NB4 (cell line): ENCODE measurements at places on chromosomes 3 and 15.
A peak's percentile ranks its signal among the peaks of the same experiment; 100 is the strongest.

DNA sequence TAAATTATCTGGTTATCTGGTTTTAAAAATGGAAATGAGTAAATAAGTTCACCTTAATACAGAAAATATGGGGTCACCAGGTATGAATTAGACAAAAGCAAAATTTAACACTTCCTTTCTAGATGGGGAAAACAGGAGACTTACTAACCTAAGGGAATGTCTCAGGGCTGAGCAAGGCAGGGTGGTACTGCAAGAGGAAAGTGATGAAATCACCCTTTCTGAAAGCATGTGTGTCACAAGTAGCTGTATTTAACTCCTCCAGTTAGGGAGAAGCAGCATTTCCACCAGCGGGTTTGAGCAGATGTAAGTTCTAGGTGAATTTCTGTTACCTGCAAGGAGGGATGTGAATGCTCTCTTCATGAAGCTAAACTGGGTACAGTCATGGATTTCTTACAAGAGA lies 629.1 kb downstream of the MECOM start:
- peak; percentile 2 for DNase-seq

DNA sequence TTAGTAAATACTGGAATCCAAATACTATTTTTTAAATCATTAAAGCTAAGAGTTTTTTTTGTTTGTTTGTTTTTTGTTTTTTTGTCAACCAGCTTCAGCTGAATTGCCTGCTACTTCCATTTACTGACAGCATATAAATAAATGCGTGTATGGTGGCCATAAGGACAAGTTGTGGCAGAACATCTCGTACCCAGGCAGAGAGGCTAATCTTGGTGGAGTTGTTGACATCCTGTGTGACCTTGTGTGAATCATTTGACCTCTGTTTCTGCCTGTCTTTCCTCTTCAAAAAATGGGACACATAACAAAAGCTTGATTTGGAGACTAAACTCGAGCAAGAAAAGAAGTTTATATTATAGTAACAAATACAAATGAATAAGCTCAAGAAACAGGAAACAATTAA lies 734.2 kb downstream of the MCTP2 start:
- DNase-seq, result no peak

GRCh38 chr15:59976480-59977271 lies 27.4 kb upstream of the FOXB1 start:
- peak; percentile 93 for DNase-seq

DNA sequence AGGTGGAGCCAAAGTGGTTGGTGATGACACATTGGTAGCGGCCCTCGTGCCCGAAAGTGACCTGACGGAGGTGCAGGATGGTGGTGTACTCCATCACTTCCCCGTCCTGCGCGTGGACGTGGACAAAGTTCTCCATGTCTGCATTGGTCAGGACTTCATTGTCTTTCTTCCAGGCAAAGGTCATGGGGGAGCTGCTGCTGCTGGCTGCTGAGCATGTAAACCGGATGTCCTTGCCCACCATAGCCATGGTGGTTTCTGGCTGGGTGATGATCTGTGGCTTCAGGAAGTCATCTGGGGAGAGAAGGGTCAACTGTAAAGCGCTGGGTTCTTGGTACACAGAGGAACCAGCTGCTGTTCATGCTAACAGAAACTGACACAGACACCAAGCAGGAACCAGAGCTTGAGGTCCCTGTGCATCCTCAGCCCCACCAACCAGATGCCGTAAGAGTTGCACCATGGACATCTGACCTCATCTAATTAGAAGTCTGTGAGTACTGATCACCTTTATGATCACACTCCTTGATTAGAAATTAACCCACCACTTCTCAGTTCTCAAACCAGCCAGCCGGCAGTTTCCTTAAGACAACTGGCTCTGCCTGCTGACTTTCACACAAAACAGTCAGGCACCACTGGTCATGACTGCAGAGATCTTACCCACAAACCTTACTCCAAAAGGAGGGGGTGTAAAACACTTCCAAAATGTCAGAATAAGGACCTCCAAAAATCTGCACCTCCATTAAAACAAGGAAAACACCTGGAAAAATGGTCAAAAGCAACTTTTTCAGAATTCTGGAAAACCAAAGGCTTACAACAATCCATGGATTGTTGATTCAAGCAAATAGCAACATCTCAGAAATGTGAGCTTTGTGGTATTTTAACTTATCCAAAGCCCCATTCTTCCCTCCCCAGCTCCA lies 114.6 kb downstream of the LRIG1 start:
- no peak for DNase-seq

DNA sequence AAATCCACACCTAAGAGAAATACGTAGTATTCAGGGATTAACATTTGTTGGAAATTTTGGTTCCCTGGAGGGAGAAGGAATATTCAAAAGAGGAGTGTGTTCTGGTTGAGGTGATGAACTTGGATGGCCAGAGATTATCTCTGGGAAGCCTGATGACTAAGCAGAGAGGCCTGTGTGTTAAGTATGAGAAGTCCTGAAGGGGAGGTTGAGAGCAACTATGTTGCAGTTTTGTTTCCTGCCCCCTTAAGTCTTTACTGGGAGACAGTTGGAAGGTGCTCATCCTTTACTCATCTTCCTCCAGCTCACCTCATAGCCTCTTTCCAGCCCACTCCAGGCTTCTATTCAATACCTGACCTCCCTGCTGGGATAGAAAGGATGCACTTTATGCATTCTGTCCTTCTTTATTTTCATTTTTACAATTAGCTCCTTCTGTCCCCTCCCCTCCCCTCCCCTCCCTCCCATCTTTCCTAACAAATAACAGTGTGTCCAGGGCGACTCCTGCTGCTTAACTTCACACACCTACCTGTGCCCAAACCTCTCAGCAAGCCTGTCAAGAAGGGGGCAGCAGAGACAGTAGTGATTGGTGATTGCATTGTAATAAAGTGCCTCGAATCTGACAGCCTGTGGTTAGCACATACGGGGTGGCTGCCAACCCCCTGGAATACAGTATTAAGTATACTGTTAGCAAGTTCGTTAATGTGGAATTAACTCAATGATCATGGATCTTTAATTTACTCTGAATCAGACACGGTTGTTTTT lies 11.9 kb downstream of the RAP2B start:
- no peak for DNase-seq

DNA sequence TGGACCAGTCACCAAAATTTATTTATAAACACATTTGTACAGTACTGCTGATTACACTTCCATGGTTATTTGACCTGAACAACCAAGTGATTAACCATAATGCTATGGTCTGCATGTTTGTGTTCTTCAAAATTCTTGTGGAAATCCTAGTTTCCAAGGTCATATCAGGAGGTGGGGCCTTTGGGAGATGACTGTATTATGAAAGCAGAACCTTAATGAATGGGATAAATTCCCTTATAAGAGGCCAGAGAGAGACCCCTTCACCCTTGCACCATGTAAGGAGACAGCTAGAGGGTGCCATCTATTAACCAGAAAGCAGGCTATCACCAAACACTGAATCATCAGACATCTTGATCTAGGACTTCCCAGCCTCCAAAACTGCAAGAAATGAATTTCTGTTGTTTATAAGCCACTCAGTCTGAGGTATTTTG lies 1.9 kb downstream of the SCAPER start:
- DNase-seq, result peak; percentile 80

DNA sequence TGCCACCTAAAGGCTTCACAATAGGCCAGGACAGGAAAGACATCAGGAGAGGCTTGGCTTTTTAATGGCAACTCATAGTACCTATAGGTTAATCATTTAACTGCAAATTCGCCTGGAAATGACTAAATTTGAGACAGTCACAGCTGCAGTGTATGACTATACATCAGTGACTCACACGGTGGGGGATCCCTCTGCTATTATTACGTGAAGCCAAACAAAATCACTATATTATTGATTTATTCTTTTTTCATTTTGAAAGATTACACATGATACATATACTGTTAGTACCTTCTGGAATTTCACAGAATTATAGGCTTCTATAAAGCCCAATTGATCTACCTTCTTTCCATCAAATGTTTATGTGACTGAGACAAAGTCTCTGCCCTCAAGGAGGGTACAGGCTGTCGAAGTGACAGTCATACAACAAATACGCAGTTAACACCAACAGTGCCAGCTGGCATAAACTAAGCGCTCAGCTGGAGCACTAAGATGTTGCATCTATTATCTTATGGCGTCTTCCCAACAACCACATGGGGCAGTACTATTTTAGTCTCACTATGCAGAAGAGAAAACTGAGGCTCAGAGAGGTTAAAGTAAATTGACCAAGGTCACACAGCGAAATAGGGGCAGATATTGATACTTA lies 82.0 kb upstream of the LMOD3 start:
- no peak for DNase-seq

- no peak for DNase-seq
Observed at GRCh38 chr3:189789432-189789831, 158.2 kb downstream of the TP63 start.

GRCh38 chr3:171401432-171401831 lies 58.8 kb downstream of the TNIK start:
- DNase-seq, result no peak

DNA sequence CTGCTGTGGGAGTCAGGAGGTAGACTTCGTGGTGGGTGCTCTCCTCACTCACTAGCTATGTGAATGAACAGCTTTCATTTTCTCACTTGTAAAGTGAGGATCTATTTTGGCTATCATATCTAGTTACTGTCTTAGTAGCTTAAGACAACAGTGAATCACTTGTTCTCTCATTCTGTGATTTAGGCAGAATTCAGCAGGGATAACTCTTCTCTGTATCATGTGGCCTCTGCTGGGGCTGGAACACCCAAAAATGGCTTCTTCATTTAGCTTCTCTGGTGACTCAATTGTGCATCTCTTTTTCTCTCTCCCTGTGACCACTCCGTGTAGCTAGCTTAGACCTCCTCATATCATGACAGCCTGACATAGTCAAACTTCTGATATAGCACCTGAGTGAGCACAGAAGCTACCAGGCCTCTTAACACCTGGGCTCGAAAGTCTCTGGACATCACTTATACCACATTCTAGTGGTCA lies 68.4 kb downstream of the BFSP2 start:
- no peak for DNase-seq

- DNase-seq, result no peak
Observed at GRCh38 chr15:81575436-81576123, 201.6 kb upstream of the TMC3 start.

GRCh38 chr15:37015035-37015434 lies 85.3 kb downstream of the MEIS2 start:
- no peak for DNase-seq

DNA sequence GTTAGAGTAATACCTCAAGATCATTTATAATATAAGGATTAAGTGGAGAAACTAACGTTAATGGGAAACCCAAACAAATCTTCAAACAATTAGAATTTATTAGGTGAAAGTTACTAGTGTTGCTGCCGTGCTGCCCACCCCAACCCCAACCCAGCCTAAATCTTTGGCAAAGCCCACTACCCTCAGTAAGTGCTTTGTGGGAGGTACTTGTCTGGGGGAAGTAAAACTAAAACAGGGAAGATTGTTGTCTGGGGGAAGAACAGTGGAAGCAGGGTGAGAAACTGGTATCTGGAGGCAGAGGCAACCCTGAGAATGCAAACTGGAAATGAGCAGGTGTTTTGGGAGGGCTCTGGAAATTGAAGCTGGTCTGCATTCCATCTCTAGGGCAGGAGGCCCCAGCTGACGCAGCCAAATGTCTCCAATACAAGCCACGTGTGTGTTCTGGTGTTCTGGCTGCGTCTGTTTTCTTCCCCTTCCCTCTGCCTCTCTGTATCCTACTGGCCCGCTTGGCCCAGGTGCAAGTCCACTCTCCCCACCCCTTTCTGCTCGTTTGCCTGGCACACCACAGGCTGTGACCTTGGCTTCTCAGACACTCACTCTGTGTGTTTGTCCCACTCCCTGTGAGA lies 32.7 kb downstream of the FEM1B start:
- no peak for DNase-seq

- DNase-seq, result no peak
Observed at GRCh38 chr3:111738238-111738637, 120.8 kb upstream of the PHLDB2 start.

DNA sequence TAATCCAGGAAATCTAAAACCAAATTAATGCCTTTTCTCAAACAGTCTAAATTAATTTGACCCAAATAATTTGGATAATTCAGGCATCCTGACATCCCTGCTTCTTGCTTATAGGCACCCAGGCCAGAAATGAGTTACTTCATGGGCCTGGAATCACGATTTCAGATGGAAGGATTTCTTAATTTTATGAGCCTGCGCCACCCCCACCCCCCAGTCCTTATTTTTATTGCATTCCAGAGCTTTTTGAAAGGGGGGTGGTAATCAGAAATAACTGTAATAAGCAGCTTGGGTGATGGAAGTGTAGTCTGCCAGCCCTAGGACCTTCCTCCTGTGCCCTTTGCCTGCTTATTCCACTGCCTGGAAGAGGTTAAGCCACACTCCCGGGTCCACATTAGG lies 1.3 kb downstream of the AP2M1 start:
- no peak for DNase-seq

GRCh38 chr3:26237036-26237682 lies 385.4 kb upstream of the LRRC3B start:
- DNase-seq, result no peak

GRCh38 chr3:141280086-141280485 lies 48.5 kb downstream of the PXYLP1 start:
- no peak for DNase-seq

DNA sequence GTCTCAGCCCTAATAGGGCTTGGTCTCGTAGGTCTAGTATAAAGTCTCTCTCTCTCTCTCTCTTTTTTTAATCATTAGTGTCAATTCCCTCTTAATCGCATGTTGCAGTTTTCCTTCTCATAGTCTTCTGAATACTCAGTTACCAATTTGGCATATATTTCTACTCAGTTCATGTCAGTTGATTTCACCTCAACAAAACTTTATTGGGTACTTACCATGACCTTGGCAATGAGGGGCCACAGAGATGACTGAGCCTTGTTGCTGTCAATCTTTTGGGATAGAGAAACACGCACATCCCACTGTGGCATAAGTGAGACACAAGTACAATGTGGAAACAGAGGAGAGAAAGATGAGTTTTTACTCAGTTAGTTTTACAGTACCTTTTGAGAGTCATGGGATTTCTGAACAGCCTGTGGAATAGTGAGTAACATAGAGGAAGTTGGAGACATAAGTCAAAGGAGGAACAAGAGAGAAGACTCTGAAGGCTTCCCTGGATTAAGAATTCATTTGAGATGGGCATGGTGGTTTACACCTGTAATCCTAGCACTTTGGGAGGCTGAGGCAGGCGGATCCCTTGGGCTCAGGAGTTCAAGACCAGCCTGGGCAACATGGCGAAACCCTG lies 150.2 kb upstream of the CBLB start:
- DNase-seq, result no peak

DNA sequence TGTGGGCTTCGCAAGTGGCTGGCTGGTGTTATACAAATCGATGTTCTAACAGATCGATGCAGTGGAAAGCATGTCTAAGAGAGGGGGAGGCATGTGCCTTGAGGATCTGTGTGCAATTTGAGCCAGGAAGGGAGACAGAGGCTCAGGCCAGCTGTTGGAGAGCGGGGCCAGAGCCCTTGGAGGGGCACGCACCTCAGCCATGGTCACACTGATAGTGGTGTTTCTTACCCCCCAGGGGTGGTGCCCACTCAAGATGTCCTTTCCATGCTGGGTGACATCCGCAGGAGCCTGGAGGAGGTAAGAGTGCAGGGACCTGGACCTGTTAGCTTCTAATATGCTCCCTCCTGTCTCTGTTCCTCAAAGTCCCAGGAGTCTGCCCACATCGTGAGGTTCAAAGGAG lies 3.8 kb upstream of the ABTB1 start:
- DNase-seq, result no peak

GRCh38 chr3:58036293-58037032 lies 28.2 kb downstream of the FLNB start:
- no peak for DNase-seq
